Common myeloid progenitor, CD34-positive (primary cell): ENCODE measurements at places on chromosomes 11 and 22.

DNA sequence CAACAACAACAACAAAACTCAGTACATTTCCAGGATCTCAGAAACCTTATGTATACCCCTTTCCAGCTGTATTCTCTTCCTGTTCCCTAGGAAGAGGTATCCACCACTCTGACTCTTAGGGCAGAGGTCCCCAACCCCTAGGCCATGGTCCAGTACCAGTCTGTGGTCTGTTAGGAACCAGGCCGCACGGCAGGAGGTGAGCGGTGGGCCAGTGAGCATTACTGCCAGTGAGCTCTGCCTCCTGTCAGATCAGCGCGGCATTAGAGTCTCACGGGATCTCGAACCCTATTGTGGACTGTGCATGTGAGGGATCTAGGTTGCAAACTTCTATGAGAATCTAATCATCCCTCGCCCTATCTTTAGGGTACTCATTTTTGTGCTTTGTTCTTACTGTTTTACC is 43.9 kb upstream of the LMO1 start:
- no peak for DNase-seq

- no peak for DNase-seq
Measured at GRCh38 chr22:30615543-30615954, 8.6 kb downstream of the TCN2 start.

DNA sequence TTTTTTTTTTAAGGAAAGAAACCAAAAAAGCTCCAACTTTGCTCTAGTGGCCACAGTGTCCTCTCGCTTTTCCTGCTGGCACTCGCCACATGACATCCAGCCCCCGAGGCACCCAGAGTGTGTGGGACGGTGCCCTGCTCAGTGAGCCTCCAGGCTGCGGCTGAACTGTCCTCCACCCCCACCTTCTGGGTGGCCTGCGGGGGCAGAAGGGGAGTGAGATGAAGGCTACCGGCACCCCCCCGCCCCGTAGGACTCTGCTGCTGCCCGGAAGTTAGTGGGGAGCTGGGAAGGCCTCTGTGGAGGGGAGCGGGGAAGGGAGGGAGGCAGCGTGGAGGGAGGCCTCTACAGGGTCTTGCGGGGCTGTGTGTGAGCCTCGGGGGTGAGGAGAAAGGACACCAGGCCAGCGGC is 264.4 kb downstream of the CTTN start:
- no peak for DNase-seq

- DNase-seq = no peak
Measured at GRCh38 chr11:84626256-84626655, 1000.9 kb downstream of the DLG2 start.

- peak; percentile 81 for DNase-seq
Measured at GRCh38 chr11:2305140-2305778, 3.4 kb downstream of the TSPAN32 start.

- no peak for DNase-seq
Measured at GRCh38 chr11:44029977-44030911, 17.5 kb upstream of the ACCSL start.

DNA sequence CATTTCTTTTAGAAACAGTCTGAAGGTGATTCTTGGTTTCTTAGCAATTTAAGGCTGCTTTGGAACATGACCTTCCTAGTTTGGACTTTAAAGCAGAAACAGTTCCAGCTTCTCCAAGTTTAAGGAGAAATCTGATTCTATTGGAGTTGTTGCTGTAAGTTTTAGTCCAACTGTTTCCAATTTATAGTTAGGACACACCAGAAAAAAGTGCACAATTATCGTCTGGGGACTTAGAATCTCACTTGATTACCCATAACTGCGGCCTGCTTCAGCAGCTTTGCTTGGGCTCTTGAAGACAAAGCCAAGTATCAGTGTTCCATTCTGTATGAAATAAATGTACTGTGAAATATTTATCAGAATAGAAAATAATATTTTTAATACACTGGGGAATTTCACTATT is 246.6 kb downstream of the TMEM135 start:
- no peak for DNase-seq

DNA sequence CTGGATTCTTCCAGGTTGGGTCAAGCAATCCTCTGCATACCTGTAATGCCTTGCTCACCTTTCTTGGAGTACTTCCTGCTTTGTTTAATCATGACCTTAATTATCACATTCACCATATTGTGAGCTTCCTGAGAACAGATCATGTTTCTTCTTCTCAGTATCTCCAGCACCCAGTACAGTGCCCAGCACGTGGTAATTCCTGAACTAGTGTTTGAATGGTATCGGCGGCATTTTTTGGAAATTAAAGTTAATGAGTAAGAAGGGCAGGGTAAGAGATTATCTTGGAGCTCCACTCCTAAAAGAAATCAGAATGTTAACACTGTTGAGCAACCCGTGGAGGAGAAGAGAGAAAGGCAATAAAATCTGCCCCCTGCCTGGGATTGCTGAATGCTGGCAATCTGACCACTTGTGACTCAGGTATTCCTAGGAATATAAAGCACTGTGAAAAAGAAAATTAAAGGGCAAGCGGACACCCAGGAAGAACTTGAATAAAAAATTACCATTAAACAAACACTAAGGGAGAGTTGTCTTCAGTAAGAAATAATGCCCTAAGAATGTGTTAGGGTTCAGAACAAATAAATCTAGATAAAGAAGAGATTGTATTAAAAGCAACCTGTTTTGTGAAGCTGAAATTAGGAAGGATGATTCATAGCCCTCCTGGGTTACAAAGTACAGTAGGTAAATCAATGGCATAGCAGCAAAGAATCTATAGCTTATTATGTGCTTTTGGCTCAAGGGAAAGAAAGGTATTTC is 92.9 kb downstream of the PDHX start:
- DNase-seq = no peak

- DNase-seq = peak; percentile 96
Measured at GRCh38 chr11:111177037-111177871, 68.3 kb upstream of the POU2AF2 start.
